B cell (primary cell): ENCODE measurements at places on chromosomes 13 and 19. TPM values are rescaled to one million over a fixed set of nuclear protein-coding genes. Genes with fewer than 3 reads are reported as not detected.

DNA sequence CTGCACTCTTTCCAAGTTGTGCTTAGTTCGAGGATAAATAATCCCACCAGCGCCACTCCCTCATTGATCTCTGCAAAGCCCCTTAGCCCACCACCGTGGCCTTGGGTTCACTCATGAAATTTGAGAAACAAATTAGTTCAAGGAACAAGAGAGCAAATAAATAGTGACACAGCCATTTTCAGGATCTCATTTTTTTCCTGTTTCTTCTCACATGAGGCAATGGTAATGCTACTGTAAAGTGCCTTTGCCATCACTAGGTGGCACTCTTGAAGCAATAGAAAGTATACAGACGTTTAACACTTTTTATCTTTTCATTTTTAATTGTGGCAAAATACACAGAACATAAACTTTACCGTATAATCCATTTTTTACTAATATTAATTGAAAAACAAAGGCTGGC lies 76.8 kb upstream of the ZNF835 start:
- DNase-seq: no peak

DNA sequence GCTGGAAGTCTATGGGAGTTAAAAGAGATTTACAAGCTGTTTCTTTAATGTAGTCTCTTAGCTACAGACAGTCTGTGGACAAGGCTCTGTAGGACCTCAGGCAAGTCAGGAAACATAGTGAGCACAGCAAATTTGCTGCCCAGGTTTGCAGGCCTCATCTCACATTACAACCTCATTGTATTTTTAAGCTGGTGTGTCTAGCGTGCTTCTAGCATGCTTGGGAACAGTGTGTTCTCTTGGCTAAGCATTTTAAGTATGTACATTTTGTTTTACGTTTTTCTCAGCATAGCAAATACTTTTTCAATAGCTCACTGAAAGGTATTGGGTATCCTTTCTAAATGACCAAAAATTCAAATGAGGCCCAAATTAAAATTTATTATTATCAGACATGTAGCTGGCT lies 113.2 kb downstream of the STARD13 start:
- no peak for DNase-seq

GRCh38 chr13:73337532-73337931 lies 278.7 kb downstream of the KLF5 start:
- DNase-seq: no peak

DNA sequence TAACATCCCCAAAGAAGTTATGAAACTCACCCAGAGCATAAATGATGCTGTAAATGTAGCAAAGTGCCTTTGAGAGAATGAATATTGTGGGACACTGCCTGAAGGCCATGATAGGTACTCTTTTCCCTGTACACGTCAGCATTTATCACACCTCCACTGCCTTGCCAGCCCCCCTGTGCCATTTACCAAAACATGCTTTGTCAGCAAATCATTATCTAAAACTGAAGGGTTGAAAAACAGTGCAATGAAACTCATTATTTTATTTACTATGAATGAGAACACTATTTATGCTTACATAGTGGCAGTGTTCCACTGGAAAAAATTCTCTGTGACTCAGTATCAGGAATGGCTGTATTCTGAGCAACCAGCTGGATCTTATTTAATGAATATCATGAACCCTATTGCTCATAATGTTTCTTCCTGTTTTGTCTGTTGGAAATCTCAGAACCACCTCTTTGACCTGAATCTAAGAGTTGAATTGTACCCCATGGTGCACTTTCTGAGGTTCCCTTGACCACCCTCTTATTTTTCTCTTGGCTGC lies 564.1 kb downstream of the DCT start:
- DNase-seq: no peak

GRCh38 chr13:62643007-62643483 lies 1227.4 kb upstream of the PCDH20 start:
- no peak for DNase-seq

- no peak for DNase-seq
Measured at GRCh38 chr13:30398601-30399072, 23.7 kb upstream of the UBE2L5 start.

- no peak for DNase-seq
Measured at GRCh38 chr13:86825410-86825809, 845.8 kb upstream of the SLITRK5 start.

Gene LHB
- 1.1 TPM in 1 of 2 replicates, not detected in the other for total RNA-seq

Gene LRRC25
- 2.4 and 2.8 TPM in 2 replicates for total RNA-seq
